ENCODE measurements at places on chromosomes 12 and 14.
A peak's percentile ranks its signal among the peaks of the same experiment; 100 is the strongest.

- no peak for DNase-seq
Observed at GRCh38 chr12:10715491-10715890, 7.6 kb downstream of the YBX3 start.

GRCh38 chr14:99072433-99072832 is 199.6 kb downstream of the BCL11B start:
- DNase-seq = no peak

DNA sequence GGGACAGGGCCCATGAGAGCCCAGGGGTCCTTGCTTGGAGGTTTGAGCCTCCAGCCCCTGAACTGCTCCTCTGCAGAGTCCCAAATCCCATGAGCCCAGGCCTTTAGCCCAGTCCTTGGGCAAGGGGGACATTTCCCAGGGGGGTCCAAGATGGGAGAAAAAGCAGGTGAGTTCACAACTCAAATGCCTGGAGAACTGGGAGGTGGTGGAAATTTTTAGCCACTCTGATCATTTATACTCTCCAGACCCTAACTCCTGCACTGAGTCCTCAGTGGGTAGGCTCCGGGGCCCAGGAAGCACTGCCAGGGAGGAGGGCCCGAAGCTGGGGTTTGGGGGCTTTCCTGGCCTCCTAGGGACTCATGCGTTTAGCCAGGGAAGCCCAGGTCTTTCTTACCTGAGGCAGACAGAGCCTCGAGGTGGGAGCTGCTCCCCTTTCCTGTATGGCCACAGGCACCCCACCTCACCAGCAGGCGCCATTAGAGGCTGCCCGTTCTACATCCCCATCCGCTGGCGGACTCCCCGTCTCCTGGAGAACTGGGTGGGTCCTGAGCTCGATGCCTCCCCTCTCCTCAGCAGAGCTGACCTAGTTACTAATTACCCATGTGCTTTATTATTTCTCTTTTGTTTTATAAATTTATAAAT is 998 bp downstream of the HNF1A start:
- DNase-seq = no peak

DNA sequence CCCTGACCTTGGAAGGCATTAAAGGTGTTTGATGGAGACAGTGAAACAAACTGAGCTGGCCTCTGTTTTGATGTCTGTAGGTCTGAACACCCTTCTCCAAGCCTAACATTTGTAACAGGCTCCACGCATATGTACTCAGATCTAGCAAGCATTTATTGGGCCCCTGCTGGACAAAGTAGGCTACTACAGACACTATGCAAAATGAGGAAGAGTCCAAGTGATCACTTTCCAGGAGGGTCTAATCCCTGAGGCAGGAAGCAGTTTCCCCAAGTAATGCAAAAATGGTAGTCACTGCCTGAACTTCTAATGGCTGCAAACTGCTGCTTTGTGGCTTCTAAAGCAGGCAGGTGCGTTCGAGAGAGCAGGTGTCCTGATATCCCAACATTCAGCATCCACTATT is 405.8 kb downstream of the MED13L start:
- DNase-seq = no peak

GRCh38 chr12:43937947-43938346 is 102.1 kb downstream of the TMEM117 start:
- no peak for DNase-seq

GRCh38 chr12:124975276-124975675 is 13.7 kb downstream of the DHX37 start:
- DNase-seq = no peak

DNA sequence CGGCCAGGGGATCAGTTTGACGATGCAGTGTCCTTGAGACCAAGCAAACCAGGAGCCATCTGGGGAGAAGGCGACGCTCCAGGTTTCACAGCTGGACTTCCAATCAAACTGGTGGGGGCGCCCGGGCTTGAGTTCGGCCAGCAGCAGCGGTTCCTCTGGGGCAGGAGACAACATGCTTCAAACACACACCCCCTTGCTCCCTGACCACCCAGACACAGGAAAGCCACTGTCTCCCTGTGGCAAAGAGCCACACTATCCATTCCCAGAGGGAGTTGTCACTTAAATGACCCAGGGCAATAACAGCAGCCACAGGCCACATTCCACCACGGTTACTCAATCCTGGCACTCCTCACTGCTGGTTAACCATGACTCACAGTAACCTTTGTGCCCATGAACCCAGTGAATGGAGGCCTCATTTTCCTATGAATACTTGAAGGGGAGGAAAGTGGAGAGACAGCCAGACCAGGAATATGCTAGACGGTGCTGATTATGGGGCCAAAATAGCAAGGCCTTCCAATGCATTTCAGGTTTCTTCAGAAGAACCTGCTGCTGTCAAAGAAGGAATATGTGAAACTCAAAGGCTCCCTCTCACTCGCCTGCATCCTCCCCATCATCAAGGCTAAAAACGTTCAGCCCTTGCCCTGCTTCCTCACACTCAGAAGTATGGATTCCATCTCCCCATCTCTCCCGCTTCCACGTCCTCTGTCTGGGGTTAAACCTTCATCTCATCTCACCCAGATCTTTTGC is 8.5 kb downstream of the WSB2 start:
- no peak for DNase-seq

- DNase-seq = no peak
Observed at GRCh38 chr12:14577344-14577743, 9.7 kb upstream of the PLBD1 start.

GRCh38 chr12:49790741-49791555 is 37.3 kb downstream of the NCKAP5L start:
- DNase-seq = no peak

- DNase-seq = no peak
Observed at GRCh38 chr12:130617219-130617618, 98.9 kb downstream of the RIMBP2 start.

GRCh38 chr14:78227248-78228077 is 57.3 kb downstream of the NRXN3 start:
- no peak for DNase-seq

DNA sequence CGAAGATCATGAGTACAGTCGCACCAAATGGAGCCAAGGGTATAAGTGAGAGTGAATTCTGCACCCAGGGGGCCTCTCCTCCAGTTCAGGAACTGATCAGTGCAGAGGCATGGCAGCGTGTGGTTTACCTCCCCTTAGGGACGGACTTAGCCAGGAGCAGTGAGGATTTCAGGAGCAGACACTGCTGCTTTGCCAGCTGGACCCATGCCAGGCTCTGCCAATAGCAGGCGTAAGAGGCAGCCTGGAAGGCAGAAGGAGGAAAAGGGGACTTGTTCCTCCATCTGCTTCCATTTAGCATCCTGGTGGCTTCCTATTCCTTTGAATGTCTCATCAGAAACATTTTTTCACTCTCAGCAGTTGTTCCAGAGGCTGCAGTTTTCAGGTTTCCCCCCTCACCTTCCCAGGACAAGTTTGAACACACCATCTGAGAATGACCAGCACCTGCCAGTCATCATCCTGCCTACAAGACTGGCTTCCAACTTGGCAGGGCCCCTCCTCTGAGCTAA is 137.0 kb upstream of the LMNTD1 start:
- DNase-seq = no peak

DNA sequence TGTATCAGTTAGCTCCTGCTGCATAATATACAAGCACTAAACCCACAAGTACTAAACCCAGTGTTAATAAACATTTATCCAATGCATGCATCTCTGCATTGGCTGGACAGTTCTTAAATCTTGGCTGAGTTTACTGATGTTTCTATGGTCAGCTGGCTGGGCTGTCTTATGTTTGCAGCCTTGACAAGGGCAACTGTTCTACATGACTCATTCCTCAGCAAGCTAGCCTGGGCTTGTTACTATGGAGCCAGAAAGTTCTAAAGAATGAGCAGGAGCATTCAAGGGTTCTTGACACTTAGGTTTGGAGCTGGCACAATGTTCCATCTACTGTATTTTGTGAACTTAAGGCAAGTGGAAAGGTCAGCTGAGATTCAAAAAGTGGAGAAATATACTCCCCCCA is 199.1 kb downstream of the GLT1D1 start:
- no peak for DNase-seq

- peak; percentile 67 for DNase-seq
Observed at GRCh38 chr12:132710405-132711079, at the start of gene PGAM5. PGAM5 (plus strand) TSS chr12:132710842; CDS start chr12:132710877, 35 bp downstream.

DNA sequence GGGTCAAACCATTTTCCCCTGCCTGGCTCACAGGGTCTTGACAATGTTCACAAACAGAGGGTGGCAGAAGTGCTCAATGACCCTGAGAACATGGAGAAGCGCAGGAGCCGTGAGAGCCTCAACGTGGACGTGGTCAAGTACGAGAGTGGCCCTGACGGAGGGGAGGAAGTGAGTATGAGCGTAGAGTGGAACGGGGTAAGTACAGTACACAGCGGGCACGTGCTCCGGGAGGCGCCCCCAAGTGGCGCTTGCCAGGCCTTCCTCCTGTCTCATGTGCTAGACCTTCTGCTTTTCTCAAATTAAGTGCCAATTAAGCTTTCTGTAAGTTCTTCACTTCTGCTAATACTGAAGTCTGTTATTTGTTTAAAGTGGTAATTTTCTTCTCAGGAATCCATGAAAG is 35.9 kb downstream of the XRCC3 start:
- no peak for DNase-seq

DNA sequence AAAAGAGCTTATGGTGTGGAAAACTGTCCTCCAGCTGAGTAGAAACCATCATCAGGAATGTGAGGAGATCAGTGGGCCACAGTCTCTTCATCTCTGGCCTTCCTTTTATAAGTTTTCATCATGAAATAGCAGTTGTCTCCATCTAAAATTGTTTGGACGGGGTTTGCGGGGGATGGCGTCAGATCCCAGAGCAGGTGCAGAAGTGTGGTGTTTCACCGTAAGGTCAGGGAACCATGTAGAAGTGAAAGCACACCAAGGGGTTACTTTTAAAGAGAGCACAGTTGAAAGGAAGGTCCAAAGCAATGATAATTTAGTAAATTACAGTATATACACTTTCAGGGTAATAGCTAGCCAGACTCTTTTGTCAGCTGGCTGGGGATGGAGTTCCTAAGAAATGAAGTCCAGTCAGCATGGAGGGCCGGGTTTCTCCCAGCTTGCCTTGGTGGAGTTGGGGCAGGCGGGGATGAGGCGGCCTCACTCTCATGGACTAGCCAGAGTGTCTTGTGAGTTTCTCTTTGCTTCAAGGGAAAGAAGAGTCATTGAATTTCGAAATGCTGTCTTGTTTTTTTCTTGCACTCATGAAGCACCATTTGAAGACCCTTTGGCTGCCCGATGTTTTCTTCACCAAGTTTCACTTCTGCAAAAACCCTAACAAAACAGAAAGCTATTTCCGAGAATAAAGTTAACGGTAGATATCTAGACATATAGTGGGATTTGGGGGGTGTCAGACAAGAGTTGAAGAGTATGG is 100.6 kb downstream of the ETV6 start:
- no peak for DNase-seq

DNA sequence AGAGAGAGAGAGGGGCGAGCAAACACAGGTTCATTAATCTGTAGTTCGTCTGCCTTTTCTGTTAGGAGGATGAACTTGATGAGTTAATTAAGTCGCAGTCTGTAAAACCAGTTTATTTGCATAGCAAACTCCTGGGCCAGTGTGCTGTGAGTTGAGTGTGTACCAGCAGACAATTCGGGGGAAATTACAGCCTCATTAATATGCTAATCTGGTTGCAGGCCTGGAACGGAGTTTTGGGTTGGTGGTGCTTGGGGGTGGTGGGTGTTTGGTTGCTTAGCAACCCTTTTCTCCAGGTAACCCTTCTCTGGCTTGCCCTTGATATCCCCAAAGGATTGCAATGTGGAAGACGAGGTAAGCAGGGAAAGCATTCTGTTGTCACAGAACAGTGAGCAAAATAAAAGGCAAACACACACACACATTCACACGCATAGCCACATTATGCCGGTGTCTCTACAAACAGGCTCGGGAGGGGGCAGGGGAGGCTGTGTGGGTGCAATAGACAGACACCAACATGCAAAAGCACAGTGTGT is 29.2 kb upstream of the LHX5 start:
- no peak for DNase-seq

DNA sequence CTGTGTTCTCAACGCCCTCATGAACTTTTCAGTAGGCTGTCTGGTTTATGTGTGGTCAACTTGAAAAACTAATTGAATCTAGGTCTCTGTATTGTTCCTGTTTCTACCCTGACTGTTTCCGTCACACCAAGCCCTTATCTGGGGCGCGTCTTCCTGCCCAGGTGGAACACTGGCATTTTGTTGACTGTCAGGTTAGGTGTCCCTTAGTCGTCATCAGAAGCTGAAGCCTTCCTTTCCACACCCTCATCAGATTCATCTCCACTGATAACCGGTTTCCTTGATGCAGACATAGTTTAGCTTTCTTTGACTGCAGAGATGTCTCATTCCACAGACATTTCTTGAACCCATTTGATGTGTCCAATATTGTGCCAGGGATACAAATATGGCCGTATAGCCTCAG is 96.5 kb downstream of the DUSP16 start:
- DNase-seq = no peak

GRCh38 chr14:77245820-77246219 is 25.2 kb downstream of the NGB start:
- DNase-seq = no peak

GRCh38 chr12:55697686-55698085 is 10.0 kb downstream of the ITGA7 start:
- no peak for DNase-seq

DNA sequence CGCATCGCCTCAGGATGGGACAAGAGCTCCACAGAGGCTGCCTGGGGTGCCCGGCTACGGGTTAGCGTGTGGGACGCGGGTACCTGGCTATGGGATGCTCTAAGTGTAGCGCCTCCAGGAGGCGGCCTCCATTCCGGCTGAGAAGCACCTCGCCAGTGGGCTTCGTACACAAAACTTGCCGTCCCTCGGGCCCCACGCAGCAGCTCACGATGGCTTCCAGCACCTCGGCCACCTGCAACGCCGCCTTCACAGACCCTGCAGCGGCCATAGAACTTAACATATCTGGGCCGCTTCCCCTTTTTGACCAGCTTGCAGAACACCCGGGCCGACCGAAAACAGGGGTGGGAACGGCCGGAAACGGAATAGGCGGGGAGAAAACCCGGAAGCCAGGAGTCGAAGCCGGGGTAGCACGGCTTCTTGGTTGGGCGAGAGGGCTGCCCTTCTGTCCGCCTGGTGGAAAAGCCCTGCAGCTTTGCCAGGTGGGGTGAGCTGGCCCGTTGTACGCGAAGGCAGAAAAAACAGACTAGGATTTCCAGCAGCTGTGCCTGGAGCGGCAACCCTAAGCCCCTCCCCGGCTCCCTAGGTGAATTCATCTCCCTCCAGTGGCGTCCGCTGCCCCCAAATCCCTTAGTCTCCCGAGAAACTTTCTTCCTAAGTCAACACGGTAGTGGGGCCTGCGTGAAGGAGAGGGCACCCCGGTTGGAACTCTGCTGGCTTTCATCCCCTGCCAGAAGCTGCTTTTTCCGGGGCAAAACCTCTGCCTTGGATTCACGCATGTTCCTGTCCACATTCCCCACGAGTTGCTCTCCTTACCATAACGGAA is at the start of gene BBS10:
Gene BBS10 (minus strand): TSS at position 337 of the 823 bp plus-strand sequence. CDS start 57 bp downstream, at position 280.
- peak; percentile 70 for DNase-seq

GRCh38 chr14:56659964-56660551 is 80.5 kb downstream of the TMEM260 start:
- no peak for DNase-seq

GRCh38 chr14:101620821-101621785 is 59.8 kb downstream of the DIO3 start:
- DNase-seq = no peak
